ENCODE measurements at places on chromosomes 6 and 20. TPM values are rescaled to one million over a fixed set of nuclear protein-coding genes. Genes with fewer than 3 reads are reported as not detected.
A peak's percentile ranks its signal among the peaks of the same experiment; 100 is the strongest.

DNA sequence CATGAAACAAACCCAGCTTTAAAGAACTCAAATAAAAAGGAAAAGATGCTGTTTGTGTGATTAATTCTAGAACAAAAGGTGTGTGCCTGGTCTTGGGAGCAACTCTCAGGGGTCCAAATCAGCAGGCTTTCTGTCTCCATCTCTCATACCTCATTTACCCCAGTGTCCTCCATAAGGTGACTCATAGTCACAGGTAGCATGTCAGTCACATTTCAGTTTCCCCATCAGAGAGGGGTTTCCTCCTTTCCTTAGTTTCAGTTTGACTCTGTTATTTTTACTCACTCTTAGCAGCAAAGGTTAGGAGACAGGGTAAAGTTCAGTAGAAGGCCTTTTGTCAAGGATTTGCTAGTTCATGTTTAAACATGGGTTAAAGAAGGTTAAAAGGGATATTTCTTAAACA is 46.2 kb downstream of the OGFRL1 start:
- no peak for DNase-seq

DNA sequence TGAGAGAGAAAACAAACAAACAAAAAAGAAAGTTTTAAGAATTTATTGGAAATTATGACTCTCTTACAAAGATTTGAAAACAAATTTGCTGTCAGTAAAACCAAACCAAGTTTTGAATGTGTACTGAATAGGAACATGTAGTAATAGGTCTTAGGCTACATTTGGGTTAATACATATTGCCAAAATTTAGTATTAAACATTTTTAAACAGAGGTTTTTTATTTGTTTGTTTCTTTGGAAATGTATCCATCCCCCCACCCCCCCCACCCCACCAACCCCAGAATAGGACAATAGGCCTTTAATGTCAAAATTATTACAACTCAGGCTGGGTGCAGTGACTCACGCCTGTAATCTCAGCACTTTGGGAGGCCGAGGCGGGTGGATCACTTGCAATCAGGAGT is 2.5 kb downstream of the C6orf118 start:
- no peak for DNase-seq

DNA sequence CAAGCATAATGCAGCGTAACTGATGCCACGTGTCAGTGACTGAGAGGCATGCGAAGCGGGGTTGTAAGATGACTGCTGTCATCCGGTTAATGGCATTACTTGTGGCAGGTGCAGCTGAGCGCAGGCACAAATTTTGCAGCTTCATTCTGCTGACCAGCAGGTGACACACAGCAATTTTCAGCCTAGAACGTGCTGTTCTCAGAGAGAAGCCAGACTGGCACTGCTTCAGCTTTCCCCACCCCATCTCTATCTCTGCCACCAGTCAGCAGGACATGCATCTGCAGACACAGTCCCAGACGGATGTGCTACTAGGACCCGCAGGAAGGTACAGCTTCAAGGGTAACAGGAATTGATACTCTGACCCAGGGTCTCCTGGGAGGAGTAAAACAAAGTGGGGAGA is 221.8 kb downstream of the KIF16B start:
- DNase-seq = no peak

DNA sequence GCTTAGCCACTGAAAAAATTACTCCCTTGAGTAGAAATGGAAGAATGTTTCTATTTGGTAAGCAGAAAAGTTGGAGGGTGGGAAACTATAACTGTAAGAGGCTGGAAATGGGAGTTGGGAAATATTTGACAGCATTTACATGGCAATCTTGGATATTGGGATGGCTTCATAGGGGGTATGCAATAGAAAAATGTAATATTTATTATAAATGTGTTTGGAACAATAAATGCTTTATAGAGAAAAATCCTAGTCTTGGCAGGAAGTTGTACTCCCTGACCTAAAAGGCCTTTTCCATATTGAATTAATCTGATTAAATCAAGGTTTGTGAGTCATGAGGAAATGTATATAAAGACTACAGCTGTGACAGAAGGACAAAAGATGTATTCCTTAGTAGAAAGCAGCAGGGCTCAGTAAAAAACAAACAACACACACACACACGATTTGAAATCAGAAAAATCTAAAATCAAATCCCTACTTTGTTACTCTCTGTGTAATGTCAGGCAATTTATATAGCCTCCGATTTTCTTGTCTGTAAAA is 272.3 kb downstream of the CD109 start:
- peak; percentile 10 for DNase-seq

The ISM1 gene
- total RNA-seq = under 0.01 TPM

DNA sequence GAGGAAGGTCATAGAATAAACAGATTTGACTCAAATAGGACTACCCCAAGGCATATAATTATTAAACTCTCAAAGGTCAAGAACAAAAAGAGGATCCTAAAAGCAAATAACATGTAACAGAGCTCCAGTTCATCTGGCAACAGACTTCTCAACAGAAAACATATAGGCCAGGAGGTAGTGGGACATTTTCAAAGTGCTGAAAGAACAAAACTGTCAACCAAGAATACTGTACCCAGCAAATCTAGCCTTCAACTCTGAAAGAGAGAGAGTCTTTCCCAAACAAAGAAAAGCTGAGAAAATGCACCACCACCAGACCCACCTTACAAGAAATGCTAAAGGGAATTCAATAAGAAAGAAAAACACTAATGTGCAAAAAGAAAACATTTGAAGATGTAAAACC is 11.9 kb downstream of the NQO2 start:
- no peak for DNase-seq

GRCh38 chr6:30614044-30614842 is 2.8 kb downstream of the PPP1R10 start:
- no peak for DNase-seq

DNA sequence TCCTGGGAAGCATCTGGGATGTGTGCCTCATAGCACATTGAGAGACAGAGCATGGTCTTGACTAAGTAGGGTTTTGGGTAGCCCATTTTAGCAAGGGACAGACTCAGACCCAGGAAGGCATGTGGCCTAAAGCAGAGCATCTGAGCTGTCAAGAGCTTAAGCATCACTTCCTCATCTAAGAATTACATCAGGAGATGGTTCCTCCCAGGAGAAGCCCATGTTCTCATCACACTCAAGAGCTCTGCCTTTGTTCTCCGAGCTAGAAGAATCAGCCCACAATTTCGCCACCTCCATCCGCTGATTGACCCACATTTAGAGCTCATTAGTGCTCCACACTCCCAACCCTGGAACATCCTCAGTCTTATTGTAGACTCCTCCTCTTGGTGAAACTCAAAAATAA is 68.3 kb downstream of the NPEPL1 start:
- no peak for DNase-seq

DNA sequence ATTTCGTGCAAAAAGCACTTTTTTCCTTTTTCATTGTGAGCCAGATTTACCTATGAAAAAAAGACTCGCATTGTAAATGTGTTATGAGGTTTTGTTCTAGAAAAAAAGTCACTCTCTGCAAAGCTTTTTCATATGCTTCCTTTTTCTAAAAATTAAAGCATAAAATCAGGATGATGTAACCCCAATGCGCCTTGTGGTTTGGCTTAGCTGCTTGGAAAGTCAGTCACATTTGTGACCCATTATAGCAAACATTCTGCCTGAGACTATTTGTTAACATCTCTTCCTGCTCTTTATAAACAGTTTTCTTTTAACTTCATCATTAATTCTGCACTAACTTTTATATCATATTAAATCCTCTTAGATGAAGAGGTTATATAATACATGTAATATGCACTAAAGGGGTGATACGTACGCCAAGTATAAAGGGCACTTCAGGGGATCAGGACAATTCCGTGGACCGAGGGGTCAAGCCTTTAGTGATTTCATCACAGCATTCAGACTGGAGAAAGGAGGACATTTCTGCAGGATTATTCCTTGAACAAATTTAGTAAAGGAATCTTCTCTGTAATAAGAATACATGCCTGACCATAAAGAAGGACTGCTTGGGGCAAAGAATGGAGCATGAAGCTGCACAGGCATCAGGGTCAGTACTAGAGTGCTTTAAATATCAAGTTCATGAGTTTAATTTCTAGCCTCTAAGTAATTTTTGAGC is 48.1 kb upstream of the SMLR1 start:
- DNase-seq = no peak

DNA sequence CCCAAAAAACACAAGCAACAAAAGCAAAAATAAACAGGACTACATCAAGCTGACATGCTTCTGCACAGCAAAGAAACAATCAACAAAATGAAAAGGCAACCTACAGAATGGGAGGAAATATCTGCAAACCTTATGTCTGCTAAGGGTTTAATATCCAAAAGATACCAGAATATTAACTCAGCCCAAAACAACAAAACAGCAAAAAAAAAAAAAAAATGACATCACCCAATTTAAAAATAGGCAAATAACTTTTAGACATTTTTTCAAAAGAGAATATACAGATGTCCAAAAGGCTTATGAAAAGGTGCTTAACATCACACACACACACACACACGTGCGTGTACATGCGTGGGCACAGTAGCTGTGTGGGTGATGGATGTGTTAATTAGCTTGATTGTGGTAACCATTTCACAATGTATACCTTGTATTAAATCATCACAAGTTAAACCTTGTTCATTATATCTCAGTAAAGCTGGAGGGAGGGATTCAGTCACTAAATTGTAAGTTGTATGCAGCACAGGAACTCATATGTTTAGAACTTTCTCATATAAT is 52.4 kb downstream of the QKI start:
- no peak for DNase-seq

- peak; percentile 77 for DNase-seq
Measured at GRCh38 chr6:108432792-108433191, 127.9 kb upstream of the FOXO3 start.

Data from dermis microvascular lymphatic vessel endothelial cell (primary cell).